Germinal center (tissue), 1 donor: ENCODE measurements at places on chromosomes 16 and 17.

DNA sequence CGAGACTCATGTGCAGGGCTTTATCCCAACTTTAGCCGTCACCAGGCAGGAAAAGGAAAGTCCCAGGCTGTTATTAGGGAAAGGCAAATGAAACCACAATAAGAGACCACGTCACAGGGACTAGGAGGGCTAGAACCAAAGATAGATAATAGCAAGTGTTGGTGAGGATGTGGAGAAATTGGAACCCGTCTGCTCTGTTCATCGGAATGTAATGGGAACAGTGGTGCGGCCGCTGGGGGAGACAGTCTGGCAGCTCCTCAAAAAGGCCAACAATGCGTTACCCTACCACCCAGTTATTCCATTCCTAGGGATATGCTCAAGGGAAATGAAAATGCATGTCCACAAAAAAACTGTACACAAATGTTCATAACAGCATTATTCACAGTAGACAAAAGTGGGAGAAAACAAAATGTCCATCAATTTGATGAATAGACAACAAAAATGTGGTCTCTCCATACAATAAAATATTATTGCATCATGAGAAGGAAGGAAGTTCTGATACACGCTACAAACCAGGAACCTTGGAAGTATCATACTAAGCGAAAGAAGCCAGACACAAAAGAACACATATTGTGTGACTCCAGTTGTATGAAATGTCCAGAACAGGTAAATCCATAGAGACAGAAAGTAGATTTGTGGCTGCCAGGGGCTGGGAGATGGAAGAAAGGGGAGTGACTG, 19.5 kb upstream of the USP10 start:
- DNase-seq, result no peak

DNA sequence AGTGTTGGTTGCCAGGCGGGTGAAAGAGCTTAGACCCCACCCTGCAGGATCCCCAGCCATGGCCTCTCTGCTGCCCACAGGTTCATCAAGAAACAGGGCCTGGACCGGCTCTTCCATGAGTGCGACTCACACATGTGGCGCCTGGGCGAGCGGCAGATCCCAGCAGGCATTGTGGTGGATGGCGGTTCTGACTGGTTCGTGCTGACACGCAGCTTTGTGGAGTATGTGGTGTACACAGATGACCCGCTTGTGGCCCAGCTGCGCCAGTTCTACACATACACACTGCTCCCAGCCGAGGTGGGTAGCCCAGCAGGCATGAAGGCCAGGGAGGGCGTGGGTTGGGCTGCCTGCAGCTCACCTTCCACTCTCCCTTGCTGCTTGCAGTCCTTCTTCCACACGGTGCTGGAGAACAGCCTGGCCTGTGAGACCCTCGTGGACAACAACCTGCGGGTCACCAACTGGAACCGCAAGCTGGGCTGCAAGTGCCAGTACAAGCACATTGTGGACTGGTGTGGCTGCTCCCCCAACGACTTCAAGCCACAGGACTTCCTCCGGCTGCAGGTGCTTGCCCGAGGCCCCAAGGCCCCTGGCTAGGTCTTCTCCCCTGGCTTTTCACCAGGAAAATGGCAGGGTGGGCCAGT, 9.9 kb downstream of the XYLT2 start:
- no peak for DNase-seq

- DNase-seq, result peak; percentile 75
Measured at GRCh38 chr16:67514382-67514828, 14.2 kb upstream of the RIPOR1 start.

DNA sequence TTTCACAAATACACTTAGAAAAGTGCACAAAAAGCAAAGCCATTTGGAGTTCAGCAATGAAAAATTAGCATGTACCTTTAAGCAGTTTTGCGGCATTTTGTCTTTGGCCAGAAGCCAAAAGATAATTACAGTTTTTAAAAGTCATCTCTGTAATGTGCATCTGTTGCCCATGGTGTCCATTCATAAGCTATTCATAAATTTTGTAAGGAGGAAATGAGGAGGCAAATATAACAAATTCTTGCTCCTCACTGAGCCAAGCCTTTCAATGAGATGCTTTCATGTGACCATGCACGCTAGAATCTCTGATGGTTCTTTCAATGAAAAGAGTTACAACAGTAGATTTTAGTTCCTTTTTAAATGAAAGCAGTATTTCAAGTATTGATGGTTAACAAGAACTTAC, 247.1 kb upstream of the MON1B start:
- DNase-seq, result no peak

DNA sequence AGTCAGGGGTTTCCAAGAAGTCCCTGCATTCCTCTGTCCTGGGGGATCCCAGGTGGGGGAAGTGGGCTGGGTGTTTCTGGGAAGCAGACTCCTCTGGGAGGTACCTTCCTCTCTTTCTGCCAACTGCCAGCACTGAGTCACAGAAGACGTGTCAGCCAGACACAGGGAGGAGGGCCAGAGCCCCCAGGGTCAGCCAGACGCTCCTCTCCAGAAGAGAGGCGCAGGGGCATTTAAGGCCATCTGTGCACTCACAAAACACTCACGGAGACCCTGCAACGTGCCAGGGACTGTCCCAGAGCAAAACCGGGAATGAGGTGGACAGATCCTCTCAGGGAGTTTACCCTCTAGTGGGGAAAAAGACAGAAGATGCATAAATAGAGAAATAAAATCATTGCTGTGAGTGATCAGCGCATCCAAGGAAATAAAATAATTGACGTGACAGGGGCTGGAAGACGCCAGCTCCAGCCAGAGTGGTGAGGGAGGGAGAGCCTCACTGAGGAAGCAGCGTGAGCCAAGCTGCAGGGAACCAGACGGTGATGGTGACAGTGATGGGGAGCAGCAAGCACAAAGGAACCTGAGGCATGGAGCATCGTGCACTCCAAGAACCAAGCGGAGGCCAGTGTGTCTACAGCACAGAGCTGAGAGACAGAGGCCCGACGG, 105.4 kb downstream of the ZNF423 start:
- DNase-seq, result no peak

- DNase-seq, result no peak
Measured at GRCh38 chr16:14434860-14435259, 195.2 kb downstream of the PARN start.

GRCh38 chr17:76529224-76530094, 8.1 kb downstream of the CYGB start:
- DNase-seq, result no peak

- no peak for DNase-seq
Measured at GRCh38 chr17:33667671-33668070, 374.6 kb upstream of the ASIC2 start.

- DNase-seq, result no peak
Measured at GRCh38 chr17:61809816-61810392, 53.4 kb downstream of the BRIP1 start.

DNA sequence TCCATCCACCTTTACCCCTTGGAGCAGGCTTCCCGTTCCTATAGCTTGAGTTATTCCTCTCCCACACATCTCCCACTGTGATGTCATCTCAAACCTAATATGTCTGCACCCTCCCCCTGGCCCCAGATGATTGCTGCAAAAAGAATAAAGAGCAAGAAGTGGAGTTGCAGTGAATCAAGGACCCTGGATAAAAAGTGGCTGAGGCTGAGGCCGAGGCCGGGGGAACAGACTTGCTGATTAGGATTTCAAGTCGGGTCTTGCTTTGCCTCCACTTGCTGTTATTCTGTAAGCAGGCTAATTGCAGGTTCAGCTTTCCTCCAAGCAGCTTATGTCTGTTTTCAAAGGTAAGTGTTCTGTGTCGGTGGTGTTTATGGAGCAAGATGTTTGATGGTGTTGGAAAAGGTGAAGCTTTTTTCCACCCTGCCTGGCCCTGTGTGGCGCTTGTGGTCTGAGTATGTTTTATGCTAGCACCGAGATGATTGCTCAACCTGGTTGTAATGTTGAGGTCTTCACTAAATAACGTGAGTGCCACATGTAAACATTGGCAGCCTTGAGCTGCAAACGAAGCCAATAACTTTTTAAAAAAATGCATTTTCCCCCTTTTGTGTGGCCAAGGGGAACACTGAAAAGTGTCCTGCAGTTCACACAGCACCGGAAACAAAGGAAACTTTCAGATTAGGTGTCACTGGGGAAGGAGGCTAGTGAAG, 15.4 kb downstream of the HS3ST3B1 start:
- no peak for DNase-seq

DNA sequence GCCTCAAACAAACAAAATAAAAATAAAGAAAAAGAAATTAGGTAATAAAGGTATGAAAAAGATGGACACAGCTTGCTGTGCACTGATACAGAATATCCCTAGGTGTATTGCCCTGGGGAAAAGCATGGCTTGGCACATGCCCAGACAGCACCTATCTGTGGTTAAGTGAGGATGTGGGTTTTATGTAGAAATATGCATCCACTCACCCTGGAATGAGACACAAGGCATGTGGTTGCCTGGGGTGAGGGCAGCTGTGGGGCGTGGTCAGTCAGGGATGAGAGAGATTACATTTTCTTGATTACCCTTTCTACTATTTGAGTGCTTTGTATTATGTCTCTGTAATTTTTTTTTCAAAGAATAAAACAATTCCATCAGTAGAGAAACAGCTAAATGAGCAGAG, 6.9 kb downstream of the PLLP start:
- no peak for DNase-seq

DNA sequence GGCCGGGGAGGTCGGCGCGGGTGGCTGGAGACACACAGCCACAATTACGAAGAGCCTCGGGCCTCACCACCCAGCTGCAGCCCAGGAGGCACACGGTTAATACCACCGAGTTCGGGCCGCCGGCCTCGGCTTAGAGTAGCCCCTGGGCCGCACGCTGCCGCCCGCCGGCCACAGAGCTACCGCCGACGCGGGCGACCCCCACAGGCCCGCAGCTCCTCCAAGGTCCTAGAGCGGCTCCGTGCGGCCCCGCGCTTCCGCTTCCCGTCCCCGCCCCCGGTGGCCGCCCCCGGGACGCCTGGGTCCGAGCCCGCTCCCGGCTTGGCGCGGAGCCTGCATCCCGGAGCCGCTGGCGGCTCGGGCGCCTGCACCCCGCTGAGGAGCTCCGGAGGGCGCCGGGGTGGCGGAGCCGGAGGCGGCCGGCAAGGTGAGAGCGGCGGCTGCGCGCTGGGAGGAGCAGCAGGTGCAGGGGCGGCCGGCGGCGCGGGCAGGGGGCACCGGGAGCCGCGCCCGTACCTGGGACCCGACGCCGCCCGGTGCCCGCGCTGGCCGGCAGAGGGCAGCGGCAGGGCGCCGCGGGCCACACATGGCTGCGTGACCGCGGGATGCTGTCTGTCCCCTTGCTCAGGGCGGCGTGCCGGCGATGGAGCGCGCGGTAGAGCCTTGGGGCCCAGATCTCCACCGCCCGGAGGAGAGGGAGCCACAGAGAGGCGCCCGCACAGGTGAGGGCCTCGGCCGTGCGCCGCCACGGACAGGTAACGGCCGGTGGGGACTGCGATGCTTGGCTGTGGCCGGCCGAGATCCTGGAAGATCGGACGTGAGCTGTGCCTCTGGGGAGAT, at the start of gene ZNF48:
ZNF48 (plus strand) TSS at position 266 of the 837 bp plus-strand sequence; CDS start at position 641, 375 bp downstream.
- peak; percentile 74 for DNase-seq

- DNase-seq, result peak; percentile 89
Measured at GRCh38 chr16:66516808-66517585, 32.9 kb downstream of the TK2 start.

DNA sequence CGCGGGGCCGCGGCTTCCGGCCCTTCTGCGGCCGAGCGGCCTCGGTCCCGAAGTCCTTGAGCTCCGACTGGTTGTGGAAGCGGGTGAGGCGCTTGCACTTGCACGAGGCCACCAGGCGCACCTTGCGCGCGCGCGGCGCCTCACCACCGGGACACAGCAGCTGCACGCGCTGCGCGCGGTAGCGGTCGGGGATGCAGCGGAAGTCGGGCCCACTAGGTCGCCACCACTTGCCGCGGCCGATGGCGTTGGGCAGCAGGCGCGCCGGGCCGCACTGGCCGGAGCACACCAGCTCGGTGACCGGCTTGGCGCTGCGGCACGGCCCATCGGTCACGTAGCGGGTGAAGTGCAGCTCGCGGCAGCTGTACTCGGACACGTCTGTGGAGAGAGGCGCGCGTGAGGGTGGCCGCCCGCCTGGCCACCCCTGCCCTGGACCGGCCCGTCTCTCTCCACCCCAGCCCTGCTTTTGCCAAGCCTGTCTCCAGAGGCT, 3.2 kb downstream of the SOST start:
- DNase-seq, result no peak
